KG1 (cell line): ENCODE measurements at places on chromosomes 12 and 14.

GRCh38 chr14:93956514-93957332, 19.6 kb downstream of the ASB2 start:
- DNase-seq: no peak

GRCh38 chr12:56337753-56338251, 882 bp upstream of the IL23A start:
- no peak for DNase-seq

GRCh38 chr12:59010941-59011340, 90.6 kb upstream of the LRIG3 start:
- no peak for DNase-seq

- DNase-seq: no peak
These were observed 505.5 kb downstream of the NPAS3 start for GRCh38 chr14:33444136-33444535.

DNA sequence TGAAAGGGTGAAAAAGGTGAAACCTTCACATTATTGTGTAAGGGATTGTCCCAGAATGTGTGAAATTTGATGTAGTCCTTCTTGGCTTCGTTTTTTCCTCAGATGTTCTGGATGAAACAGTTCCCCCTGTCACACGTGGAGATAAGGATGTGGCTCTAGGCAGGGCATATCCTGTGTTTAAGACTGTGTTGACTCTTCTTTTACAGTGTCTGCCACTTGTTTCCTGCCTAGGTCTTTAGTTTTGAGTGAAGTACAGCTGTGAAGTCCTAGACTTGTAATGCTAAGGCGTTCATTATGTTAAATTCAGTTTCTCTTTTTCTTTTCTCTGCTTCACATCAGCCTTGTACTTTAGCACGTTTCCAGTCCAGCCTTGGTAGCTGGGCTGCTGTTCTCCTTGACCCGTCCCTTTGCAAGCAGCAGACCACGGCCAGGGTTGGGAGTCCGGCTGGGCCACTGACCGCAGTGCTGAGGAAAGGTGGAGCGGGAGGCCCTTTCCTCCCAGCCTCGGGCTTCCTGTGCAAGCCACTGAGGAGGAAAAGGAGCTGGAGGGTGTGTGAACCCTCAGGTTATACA, 59.1 kb downstream of the RASSF3 start:
- DNase-seq: no peak

GRCh38 chr12:3116106-3116844, 39.1 kb downstream of the TSPAN9 start:
- no peak for DNase-seq

DNA sequence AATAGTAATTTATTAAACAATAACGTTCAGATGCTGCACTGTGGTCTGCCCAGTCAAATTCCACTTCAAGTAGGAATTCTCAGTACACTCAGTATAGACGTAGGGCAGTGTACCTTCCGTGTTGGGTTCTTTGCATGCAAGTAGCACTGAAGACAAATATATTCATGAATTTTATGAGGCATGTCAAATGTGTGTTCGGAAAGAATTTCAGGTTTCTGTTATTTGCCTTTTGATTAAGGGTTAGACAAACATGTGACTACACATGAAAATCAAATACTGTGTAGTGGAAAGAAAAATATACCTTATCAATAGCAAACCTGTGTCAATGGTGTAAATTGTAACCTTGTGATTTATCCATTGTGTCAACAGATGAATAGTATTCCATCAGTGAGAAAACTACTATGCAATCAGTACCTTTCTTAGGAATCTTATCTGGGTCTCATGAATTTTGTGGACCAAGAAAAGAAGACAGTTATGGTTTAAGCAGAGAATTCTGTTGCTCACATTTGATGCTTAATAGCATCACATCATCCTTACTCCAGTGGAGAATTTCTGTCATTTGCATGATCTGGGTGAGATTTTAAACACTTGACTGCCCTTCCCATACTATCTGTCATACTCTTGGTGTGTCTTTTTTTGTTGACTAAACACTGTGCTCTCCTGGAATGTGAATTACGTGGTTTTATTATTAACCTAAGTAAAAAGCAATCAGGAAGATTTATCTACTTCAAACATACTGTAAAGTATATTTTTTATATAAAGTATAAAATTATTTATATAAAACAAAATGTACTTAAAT, 13.3 kb downstream of the TMEM260 start:
- DNase-seq: no peak

- DNase-seq: no peak
These were observed 11.3 kb upstream of the DACT1 start for GRCh38 chr14:58626431-58626831.
